ENCODE measurements at places on chromosomes 16 and 17.

DNA sequence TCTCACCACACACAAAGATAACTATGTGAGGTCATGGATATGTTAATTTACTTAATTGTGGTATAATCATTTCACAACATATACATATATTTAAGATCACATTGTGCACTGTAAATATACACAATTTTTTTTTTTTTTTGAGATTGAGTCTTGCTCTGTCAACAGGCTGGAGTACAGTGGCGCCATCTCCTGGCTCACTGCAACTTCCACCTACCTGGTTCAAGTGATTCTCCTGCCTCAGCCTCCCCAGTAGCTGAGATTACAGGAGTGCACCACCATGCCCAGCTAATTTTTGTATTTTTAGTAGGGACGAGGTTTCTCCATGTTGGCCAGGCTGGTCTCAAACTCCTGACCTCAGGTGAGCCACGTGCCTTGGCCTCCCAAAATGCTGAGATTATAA is 11.5 kb upstream of the PRSS54 start:
- no peaks in the 10 kb centered on the region for H3K4me1 ChIP-seq
- H3K4me3 ChIP-seq: no peak overlapping the region
- H3K36me3 ChIP-seq: no peaks in the 10 kb centered on the region
- no peak overlapping the region for H3K27ac ChIP-seq

DNA sequence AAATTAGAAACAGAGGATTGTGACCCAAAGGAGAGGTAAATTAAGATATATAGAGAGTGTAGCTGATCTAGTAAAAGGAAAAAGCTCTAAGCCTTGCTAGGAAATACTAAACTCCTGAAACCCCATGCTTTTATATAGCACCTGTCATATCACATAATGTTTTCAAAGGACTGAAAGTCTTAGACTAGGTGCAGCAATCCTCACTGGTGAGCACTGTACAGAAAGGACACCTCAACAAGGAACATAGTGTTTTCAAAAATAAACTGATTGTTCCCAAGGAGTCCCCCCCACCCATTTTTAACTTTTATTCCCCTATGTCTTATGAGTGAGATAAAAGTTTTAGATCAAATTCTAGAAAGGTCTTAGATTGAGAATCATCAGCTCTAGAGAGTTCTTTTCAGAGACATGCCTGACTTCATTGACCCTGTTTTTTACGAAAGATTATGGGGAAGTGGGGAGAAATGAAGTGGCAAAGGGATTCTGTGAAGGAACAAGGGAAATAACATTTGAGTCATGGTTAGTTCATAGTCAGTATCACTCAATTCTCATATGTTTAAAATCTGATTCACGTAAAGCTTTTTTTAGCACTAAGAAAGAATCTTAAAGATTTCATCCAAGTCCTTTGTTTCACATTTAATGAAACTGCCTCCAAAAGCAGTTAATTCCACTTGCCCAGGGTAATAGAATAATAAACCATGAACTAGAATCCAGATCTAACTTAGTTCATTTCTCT is 166.4 kb downstream of the CYB561 start:
- no peaks in the 10 kb centered on the region for H3K27me3 ChIP-seq
- DNase-seq: peak; percentile 45
- no peak overlapping the region for H3K27ac ChIP-seq
- peaks cover 2% of the 10 kb centered on the region for H3K4me1 ChIP-seq

GRCh38 chr17:15194859-15195277 is 70.3 kb downstream of the PMP22 start:
- H3K27me3 ChIP-seq: peaks cover 3% of the 10 kb centered on the region
- H3K36me3 ChIP-seq: no peaks in the 10 kb centered on the region
- DNase-seq: peak; percentile 55
- no peak overlapping the region for H3K27ac ChIP-seq

DNA sequence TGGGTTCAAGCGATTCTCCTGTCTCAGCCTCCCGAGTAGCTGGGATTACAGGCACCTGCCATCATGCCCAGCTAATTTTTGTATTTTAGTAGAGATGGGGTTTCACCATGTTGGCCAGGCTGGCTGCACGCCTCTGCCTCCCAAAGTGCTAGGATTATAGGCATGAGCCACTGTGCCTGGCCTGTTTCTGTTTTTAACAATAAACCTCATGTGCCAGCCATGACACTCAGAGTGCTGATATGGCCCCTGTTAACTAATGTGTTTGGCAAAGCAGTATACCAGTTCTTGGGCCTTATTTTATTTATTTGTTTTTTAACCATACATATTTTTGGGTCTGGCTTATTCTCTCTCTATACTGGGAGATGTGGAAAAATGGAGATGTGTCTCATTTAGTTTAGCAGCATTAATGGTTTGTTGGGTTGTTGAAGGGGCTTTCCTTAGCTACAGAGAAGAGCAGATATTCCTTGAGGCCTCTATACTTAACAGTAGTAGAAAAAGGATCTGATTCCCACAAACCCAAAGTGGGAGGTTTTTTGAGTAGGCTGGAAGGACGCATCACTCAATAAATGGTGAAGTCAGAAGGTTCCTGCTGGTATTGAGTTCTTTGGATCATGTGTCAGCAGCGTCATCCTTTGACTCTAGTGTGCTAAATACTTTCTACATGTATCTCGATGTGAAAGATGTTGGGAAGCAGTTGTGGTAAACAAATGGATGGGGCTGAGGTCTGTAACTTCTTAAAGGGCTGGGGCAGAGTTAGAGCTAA is 16.2 kb upstream of the CDK5R1 start:
- no peaks in the 10 kb centered on the region for H3K27me3 ChIP-seq
- H3K27ac ChIP-seq: no peak overlapping the region
- H3K36me3 ChIP-seq: peaks cover 92% of the 10 kb centered on the region

DNA sequence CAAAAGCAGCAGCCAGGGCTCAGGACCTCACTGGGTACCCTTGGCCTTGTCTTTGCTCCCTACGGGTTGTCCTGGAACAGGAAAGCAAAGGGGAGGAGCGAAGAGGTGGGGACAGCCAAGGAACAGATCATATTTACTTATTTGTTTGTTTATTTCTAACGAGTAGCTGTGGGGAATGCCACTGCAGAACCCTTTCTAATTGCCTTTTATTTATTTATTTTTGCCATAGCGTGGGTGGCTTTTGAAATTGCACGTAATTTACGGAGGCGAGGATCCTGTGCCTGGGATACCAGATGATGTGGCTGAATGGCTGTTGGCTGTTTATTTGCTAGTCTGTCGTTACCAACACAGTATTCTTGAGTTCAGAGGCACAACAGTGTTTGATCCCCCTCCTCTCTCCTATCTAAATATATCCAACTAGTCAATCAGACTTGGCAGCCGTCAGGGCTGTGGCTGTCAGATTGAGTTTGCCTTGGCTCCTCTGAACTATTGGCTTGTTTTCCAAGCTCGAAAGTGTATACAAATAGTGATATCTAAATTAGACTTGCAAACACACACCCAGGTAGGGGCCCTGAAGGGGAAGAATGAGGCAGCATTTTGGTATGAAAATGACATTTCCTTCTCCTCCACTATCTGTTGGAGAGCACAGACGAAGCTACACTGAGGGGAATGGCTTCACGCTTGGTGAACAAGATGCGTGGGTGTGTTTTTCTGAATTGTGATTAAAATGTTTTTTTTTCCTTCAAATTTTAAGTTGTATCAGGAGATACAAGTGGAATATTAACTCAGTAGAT is 110.4 kb downstream of the MSI2 start:
- peaks cover 39% of the 10 kb centered on the region for H3K4me1 ChIP-seq
- no peaks in the 10 kb centered on the region for H3K27me3 ChIP-seq
- no peak for DNase-seq
- H3K27ac ChIP-seq: peak overlapping the region; percentile 72
- no peaks in the 10 kb centered on the region for H3K36me3 ChIP-seq
- no peak overlapping the region for H3K4me3 ChIP-seq

DNA sequence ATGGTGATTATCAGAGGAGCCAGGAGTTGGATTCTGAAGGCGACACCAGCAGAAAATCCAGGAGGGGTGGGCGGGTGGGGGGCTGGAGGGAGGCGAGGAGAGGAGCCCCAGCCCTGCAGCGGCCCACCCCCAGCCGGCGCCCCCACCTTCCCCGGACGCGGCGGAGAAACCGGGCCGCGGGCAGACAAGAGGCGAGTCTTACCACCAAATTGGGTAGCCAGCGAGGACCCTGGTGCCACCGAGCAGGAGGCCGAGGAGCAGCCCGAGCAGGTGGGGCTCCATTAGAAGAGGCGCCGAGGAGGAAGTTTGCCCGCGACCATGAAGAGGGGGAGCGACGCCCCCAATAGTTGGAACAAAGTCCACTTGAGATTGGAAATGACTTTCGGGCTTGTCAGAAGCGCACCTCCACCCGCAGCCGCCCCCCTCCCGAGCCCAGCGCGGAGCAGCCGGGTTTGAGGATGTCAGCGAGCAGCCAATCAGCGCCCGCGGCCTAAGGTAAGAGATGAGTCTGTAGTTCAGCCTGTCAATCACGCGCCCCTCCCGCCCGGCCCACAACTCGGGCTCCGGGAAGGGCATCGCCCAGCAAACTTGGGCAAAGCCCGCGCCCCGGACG is at the start of gene WNT3:
TSS of gene WNT3 (minus strand) at position 377 of the 613 bp plus-strand sequence. CDS start at position 282, 95 bp downstream.
- H3K4me3 ChIP-seq: peak within 1 kb of the TSS; percentile 56
- H3K27me3 ChIP-seq: peaks cover 94% of the 10 kb centered on the region
- no peak within 1 kb of the TSS for H3K27ac ChIP-seq
- peaks cover 25% of the 10 kb centered on the region for H3K4me1 ChIP-seq
- H3K36me3 ChIP-seq: peaks cover 4% of the 10 kb centered on the region

DNA sequence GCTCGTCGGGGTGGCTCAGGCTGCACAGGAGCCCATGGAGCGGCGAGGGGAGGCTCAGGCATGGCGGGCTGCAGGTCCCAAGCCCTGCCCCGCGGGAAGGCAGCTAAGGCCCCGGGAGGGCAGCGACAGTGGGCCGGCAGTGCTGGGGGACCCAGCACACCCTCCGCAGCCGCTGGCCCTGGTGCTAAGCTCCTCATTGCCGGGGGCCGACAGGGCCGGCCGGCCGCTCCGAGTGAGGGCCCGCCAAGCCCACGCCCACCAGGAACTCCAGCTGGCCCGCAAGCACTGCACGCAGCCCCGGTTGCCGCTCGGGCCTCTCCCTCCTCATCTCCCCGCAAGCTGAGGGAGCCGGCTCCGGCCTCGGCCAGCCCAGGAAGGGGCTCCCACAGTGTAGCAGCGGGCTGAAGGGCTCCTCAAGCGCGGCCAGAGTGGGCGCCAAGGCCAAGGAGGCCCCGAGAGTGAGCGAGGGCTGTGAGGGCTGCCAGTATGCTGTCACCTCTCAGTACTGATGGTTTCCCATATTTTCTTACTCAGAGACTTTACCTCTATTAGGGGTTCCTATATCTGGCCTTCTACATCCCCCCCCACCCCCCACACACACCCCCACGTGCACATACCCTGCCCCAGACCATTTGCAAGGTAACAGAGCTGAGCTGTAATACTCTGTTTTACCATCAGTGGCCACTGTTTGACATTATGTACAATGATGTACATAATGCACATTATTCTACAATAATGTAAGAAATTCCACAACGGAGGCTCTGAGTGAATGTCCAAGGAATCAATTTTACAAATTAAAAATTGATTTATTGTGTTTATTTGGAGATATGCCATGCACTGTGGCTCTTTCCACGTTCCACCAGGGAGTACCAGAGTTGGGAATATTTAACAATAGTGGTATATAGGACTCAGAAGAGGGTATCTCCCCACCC is 3.7 kb upstream of the VAT1L start:
- H3K27ac ChIP-seq: no peak overlapping the region
- no peaks in the 10 kb centered on the region for H3K36me3 ChIP-seq
- DNase-seq: no peak
- H3K4me3 ChIP-seq: no peak overlapping the region
- peaks cover 13% of the 10 kb centered on the region for H3K4me1 ChIP-seq

Measured in mesenchymal stem cell (in vitro differentiated cells and primary cell).